Suppressor macrophage treated with lipopolysaccharide for 1 hour (primary cell): ENCODE measurements at places on chromosomes 11 and 22.

- DNase-seq: no peak
These were observed 102.7 kb downstream of the FAR1 start for GRCh38 chr11:13771151-13771550.

DNA sequence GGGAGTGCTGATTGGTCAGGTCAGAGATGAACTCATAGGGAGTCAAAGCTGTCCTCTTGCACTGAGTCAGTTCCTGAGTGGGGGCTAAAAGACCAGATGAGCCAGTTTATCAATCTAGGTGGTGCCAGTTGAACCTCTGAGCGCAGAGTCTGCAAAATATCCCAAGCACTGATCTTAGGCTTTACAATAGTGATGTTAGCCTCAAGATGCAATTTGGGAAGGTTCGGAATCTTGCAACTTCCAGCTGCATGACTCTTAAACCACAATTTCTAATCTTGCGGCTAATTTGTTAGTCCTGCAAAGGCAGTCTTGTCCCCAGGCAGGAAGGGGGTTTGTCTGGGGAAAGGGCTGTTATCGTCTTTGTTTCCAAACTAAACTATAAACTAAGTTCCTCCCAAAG is 92.3 kb upstream of the PARVA start:
- peak; percentile 35 for DNase-seq

DNA sequence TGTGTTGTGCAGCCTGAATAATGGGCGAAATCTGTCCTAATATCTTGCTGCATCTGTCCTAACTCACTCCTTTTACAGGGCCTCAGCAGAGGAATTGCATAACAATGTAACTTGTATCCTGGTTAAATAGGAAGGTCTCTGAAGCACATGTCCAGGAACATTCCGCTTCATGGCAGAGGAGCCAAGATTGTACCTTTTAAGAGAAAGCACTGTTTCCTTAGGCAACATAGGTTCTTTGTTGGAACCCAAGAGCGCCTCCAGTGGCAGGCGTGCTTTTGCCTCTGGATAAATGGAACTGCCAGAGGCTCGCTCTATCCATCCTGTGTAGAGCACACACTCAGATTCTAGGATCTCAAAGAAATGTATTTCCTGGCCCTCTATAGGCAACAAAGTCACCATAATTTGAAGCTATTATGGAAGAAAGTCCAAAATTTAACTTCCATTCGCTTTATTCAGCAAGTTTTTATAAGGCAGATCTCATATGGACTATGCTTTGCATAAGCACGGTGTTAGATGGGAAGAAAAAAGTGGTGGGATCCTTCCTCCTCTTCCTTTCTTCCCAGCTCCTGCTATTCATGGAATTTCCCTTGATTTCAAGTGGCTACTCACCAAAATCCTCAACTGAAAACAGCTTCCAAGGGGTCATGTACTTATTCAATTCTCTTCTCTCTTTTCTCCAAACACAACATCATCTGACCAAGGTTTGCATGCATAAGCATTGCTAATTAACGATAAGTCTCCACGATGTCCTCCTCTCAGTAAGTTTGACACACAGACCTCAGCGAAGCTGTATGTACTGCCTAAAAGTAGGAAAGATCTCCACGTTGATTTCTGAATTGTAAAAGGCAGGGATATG is at the start of gene BLID:
Gene BLID, minus strand, starts transcription at position 692 of the 856 bp plus-strand sequence. Its CDS starts 293 bp downstream, at position 399.
- no peak for DNase-seq

DNA sequence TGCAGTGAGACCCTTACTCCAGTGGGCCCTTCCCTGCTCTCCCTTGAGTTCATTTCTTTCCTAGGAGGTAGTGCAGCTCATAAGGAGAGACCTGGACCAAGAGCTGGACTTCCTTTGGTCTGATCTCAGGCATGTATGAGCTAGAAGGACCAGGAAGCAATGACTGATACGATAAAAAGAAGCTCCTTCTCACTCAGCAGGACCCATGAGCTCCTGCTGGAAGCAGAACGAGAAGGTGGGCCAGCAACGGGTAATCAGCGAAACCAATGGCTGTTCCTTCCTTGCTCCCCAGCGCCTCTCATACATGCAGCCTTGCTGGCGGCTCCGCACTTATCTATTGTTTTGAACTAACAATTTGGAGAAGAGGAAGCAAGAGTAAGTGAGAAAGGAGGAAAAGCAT is 56.8 kb downstream of the RPUSD4 start:
- no peak for DNase-seq

GRCh38 chr11:42251984-42252383 is 792.5 kb upstream of the LRRC4C start:
- DNase-seq: no peak
